Mesendoderm (in vitro differentiated cells): ENCODE measurements at places on chromosomes 1 and 21.

- DNase-seq = peak; percentile 7
Observed at GRCh38 chr1:198416296-198416695, 124.2 kb downstream of the ATP6V1G3 start.

DNA sequence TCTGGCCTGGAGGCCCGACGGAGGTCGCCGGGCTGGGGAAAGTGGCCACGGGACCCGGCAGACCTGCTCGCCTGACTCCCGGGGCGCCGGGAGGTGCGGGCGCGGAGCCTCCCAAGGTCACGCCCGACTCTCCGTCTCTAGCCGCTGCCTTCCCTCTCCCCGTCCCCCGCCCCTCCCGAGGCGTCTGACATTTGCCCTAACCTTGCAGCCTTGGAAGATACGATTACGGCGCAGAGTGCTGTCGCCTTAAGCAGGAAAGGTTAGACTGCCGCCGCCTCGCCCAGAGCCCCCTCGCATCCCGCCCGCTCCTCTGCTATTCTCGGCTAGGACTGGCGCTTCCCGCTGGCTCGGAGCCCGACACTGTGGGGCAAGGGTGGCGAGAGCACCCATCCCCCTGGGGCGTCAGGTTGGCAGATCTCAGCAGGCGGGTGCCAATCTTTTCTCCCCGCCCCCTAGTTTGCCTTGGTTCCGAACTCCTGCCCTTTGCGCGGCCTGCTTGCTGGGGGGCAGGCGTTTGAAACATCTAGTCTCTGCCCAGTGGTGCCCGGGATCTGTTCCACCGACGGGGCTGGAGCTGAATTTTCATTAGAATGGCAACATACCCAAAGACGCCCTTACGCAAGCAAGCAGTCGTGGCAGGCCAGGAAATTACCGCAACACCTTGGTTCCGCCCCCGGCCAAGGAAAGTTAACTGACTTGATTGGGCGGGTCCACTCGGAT lies 835 bp downstream of the PGM1 start:
- DNase-seq = peak; percentile 90

DNA sequence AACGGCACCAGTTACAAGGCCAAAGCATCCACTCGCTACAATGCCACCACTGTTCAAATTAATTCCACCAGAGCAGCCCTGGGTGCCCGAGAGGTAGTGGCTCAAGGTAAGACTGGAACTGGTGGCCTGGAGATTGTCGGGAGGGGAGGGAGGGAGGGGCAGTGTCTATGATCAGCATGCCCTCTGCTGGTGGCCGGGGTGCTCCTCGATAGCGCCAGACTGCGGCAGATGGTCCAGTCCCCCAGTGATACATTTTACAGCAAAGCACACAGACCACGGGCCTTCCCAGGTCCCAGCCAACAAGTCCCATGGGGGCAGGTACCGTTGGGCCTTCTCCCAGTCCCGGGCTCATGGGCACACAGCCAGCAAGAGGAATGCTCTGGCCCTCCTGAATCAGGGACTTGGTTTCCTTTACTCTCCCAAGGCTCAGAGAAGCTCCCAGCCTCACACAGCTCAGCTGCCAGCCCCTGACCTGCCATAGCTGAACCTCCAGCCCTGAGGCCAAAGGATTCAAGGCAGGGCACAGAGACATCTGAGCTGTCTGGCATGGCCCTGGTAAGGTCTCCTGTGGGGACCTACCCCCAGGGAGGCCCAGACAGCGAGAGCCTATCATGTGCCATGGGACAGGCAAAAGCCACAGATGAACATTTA lies 15.3 kb downstream of the ACOT7 start:
- DNase-seq = peak; percentile 44

- DNase-seq = peak; percentile 74
Observed at GRCh38 chr1:7218210-7218832, 433.1 kb downstream of the CAMTA1 start.

DNA sequence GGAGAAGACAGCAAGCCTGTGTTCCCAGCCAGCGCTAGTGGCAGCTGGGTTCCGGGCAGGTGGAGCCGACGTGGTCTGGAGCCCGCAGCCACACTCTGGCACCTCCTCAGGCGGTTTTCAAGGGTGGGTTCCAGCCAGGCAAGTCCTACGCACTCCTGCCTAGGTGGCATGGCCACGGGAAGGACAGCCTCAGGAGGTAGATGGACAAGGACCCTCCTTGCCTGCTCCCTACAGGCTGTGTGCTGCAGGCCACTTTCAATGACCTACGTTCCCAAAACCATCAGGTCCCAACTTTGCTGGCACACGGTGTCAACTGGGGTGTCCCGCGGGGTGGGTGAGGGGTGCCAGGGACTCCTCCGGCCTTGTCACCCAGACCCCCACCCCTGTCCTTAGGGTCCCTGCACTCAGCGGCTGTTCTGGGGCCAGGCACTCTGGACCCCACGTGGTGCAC lies 6.7 kb upstream of the PTGER3 start:
- DNase-seq = no peak

GRCh38 chr21:27423038-27423437 lies 456.1 kb upstream of the ADAMTS5 start:
- peak; percentile 66 for DNase-seq
